ENCODE measurements at places on chromosomes 13 and 19.

GRCh38 chr19:14021474-14021873 is 6.5 kb upstream of the RLN3 start:
- no peak for DNase-seq

DNA sequence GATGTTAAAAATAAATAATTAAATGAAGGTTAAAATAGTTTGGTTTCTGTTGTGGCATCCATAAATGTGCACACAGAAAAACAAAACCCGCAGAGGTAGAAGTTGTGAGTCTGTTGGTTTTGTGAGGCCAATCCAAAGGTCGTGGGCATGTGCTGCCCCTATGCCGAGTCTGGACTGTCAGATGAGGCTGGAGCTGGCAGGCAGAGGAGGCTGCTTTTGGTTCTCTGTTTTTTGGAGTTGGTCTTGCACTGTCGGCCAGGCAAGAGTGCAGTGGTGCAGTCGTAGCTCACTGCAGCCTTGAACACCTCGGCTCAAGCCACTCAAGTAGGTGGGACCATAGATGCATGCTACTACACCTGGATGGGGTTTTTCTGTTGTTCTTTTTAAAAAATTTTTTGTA is 43.7 kb downstream of the TSSK6 start:
- DNase-seq, result no peak

GRCh38 chr13:40975441-40975840 is 43.7 kb downstream of the ELF1 start:
- no peak for DNase-seq

DNA sequence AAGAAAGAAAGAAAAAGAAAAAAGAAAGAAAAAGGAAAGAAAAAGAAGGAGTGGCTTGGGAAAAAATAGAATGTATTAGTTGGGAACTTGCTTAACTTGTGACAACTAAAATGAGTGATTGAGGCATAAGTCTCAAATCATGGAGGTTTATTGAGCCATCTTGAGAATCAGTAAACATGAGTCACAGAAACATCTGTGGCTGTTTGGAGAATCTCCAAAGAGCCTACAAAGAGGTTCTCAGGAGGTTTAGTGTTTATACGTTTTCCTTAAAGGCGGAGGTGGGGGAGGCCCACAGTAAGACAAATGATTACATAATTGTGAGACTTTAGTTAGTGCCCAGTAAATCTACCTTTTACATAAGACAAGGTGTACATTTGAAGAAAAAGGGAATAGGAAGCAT is 38.6 kb downstream of the WDR87 start:
- DNase-seq, result no peak

- no peak for DNase-seq
These were observed 6.4 kb downstream of the KANK3 start for GRCh38 chr19:8336660-8337059.

- DNase-seq, result no peak
These were observed 27.2 kb downstream of the PBX4 start for GRCh38 chr19:19591133-19591825.

DNA sequence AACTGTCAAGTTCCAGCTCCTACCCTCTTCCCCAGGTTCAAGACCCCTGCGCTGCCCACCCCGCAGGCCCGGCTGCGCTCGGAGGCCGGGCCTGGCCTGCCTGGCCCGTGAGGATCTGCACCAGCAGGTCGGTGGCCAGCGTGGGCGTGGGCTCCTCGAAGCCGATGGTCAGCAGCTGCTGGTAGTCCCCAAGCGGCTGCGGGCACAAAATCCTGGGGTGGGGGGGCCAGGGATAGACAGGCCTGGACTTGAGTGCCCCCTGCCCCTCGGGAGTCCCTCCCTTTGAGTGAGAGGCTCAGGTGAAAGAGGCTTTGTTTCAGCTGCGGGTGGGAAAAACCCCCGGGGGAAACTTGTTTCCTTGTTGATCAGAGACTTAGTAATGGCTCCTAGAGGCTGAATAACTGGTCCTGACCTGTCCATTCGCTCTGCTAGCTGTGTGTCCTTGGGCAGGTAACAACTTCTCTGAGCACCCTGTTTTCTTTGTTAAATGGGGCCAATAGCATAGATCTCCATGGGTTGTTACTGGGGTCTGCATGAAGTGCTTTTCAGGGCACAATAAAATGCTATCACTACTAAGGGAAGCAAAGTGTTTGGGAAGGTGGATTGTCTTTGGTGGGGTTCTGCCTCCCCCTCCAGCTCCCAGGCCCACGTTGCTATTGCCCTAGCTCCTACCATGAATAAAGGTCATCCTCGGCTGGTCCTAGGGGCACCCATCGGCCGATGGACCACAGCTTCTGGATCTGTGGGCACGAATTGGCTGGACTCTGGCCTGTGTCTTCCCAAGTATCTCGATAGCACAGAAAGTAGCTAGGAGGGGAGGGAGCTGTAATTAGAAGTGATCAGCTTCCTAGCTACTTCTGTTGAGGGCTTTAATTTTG is 3.5 kb downstream of the C19orf67 start:
- DNase-seq, result no peak

All from coronary artery (tissue), 2 donors.